Activated T-cell treated with anti-CD3 and anti-CD28 coated beads, Interleukin-2, amount 50 U/mL, for 48 hours (primary cell): ENCODE measurements at places on chromosomes 1 and 21.

DNA sequence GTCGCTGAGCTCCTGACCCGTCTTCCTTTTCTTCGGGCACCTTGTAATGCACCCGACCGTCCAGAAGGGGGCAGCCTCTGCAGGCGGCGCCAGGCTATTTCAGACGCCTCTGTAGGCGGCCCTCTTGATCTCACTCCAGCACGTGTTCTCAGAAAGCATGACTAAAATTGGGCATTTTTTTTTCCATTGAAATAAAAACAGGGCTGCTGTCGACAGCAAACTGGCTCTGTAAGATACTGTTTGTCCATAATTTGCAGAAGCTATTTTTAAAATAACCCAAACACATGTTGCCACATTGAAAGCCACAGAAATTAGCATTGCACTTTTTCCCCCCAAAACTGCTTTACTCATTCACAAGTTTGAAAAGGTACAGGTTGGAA, 78.0 kb downstream of the STUM start:
- peak; percentile 91 for DNase-seq

DNA sequence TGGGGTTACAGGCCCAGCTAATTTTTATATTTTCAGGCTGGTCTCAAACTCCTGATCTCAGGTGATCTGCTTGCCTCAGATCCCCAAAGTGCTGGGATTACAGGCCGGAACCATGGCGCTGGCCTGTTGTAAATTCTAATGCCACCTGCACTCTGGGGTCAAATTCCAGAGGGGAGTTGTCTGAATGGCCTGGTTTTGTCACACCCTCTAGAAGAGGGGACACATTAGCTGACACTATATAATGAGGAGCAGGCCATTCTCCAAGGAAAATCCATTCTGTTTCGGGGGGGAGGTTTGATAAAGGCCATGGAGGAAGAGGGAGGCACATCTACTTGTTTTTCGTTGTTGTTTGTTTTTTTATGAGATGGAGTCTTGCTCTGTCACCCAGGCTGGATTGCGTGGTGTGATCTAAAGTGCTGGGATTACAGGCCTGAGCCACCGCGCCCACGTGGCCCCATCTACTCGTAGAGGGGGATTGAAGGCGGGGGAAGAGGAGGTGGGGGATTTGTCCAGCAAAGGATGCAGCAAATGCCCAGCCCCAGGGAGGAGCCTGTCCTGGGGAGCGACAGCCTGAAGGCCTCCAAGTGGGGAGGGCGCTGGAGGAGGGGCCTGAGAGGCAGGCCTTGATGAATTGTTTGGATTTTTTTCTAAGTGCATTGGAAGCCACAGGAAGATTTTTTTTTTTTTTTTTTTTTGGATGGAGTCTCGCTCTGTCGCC, 78.4 kb upstream of the SLC45A1 start:
- DNase-seq, result no peak

GRCh38 chr1:76833151-76833550, 34.1 kb upstream of the ST6GALNAC5 start:
- DNase-seq, result no peak

GRCh38 chr1:204962742-204963632, 80.0 kb upstream of the CNTN2 start:
- no peak for DNase-seq

DNA sequence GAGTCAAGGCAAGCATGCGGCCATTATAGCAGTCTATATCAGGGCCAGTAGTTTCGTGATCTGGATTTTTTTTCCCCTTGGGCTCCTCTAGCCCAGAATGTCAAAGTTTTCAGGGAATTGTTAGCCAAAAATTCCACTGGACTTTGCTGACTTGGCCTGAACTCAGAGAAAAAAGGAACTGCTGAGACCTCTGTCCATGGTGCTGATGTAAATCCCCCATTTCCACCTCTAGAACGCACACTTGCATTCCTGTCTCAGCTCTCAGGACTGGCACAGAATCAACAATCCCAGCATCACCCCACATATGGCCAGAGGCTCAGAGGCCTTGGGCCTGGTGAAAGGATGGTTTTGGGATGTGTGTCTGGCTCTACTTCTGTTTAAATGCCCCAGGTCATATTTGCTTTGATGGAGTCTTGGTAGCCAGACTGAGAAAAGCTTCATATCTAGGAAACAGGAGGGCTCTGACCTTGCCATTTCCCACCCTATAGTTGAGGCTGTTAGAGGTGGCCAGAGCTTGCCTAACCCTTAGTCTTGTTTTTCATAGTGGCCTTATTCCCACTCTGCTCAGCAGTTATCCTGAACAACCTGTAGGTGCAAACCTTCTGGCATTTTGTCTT, 16.9 kb upstream of the EFCAB14 start:
- DNase-seq, result no peak

DNA sequence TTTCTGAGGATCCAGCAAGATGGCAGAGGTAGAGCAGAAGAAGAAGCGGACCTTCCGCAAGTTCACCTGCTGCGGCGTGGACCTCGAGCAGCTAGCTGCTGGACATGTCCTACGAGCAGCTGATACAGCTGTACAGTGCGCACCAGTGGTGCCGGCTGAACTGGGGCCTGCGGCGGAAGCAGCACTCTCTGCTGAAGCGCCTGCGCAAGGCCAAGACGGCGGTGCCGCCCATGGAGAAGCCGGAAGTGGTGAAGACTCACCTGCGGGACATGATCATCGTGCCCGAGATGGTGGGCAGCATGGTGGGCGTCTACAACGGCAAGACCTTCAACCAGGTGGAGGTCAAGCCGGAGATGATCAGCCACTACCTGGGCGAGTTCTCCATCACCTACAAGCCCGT, 125.8 kb downstream of the LRIG2 start:
- no peak for DNase-seq

DNA sequence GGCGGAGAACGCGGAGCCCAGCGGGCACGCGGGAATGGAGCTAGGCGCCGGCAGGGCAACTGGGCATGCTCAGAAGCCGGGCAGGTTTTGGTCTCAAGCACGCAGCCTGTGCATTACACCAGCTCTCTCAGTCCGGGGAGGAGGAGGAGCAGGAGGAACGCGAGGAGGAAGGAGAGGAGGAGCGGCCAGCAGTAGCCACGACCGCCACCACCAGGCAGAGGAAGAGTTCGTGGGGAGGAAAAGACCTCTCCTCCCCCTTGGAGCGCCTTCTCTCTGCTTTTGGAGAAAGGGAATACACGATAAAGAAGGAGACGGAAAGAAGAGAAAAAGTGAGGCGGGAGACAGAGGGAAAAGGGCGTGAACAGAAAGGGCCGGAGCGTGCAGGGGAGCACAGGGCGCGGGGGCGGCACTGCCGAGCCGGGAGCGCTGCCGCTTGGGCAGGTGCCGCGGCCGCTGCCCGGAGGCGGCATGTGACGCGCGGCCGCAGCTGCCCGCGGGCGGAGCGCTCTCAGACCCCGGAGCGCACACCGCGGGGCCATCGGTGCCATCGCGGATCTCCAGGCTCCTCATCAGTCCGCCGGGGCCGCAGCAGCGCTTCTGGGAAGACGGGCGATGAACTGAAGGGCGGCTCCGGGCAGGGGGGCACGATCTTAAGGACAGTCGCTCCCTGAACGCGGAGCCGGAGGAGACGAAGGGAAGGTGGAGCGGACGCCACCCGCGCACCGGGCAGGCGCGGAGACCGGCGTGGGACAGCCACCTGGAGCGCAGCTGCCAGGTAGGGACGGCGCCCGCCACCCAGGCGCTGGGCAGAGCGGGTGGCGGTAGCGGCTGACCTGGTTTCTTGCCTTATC, at the start of gene CHRM3:
TSS of gene CHRM3 (plus strand) at position 116 of the 851 bp plus-strand sequence. CDS start 520,884 bp downstream, outside the sequence.
- peak; percentile 52 for DNase-seq

DNA sequence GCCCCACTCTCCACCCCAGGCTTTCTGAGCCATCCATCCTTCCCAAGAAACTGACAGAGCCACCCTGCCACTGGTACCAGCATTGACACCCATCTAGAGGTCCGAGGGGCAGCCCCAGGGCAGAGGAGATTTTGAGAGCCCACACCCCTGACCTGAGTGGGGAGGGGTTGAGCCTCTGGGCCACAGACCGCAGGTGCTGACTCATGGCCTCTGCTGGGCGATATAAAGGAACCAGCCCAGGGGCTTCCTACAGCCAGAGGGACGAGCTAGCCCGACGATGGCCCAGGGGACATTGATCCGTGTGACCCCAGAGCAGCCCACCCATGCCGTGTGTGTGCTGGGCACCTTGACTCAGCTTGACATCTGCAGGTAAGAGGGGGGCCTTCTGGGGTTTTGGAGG, at the start of gene PADI4:
TSS of gene PADI4 (plus strand) at position 252 of the 400 bp plus-strand sequence. CDS start at position 278, 26 bp downstream.
- no peak for DNase-seq

- DNase-seq, result no peak
These were observed 84.9 kb upstream of the KCNK2 start for GRCh38 chr1:214997685-214998084.

GRCh38 chr1:11294951-11295350, 22.0 kb downstream of the UBIAD1 start:
- DNase-seq, result no peak

DNA sequence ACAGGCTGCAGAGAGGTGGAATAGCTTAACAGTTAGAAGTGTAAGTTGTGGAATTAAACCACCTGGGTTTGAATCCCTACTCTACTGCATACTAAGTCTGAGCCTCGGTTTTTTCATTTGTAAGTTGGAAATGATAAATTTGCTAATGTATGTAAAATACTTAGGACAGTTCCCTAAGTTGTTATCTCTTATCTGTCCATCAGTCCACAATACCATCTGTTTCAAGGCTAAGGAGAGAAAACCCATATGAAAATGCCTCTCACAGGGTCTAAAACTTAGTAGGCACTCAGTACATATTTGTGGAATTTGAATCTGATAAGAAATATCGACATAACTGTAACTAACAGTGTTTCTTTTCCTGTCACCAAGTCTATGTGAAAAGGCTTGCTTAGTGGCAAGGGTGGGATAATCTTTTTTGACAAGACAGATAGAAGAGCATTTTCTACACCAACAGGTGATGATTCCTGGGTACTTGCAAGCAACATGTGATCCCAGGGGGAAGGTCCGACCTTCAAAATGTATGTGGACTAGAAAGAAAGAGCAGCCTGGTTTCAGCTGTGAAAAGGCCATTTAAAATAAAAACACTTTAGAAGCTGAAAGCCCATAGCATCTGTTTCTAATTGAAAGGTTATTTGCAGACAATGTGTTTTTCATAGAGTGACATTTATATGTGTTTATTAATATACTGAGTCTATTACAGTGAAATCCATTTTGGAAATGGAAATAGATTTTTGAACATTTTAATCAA, 202.9 kb downstream of the HHAT start:
- DNase-seq, result no peak

DNA sequence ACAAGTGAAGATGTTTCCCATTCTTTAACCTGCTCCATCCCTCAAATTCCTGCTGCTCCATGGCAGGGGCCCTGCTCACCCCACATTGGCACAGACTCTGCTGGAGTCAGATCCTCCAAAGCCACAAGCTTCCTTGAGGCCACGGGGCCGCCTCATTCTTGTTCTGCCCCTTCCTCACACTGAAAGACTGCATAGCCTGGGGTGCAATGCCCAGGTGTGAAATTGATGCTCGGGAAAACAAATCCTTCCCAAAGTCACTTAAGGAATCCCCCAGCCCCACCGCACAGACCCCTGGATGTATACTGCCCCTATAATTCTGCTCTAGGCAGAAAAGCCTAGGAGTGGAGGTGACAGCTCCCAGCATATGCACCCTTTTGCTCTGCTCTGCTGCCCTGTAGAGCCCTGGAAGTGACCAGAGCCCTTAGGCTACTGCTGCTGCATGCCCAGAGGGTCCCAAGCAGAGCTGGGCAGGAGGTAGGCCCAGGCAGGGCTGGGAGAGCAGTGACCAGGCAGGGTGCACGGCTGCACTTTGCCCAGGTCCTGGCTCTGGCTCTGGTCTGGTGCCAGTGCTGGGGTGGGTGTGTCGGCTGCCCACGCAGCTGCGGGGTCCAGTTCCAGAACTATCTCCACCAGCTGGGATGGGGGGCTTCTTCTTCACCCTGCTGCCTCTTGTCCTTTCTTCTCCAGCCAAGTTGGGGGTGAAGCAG, 1.6 kb downstream of the HES2 start:
- DNase-seq, result no peak

GRCh38 chr1:166165661-166166328, 1.0 kb downstream of the FAM78B start:
- peak; percentile 35 for DNase-seq

DNA sequence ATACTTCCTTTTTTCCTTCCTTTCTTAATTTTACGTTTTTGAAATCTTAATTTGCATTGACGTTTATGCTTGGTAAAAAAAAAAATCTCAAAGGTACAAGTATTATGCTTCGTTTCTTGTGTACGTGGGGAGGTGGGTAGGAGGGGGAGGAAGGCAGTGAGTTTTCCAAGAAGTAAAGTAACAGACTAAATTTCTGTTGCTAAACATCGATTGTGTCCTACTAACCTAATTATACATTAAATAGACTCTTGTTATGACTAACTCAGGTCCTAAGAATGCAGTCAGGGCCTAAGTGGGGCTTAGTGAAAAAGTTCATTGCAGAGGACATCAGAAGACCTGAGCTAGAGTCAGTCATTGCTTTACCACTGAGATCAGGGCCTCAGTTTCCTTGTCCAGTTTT, 17.5 kb downstream of the NEK7 start:
- no peak for DNase-seq

DNA sequence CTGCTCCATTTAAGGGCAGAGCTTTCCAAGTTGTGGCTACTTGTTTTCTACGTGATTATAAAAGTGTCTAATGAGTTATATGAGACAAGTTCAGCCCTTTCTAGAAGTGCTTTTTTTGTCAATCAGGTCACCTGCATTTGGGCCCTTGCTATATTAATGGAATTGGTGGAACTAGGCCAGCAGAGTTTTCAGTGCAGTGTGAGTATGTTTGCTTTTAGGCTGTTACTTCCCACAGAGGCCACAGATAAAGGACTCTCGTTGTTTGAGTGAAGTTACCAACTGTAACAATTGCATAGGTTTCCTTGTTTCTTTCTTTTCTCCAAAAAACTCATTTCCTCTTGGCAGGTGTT, 10.9 kb downstream of the SMAP2 start:
- no peak for DNase-seq
